ENCODE measurements at places on chromosomes 16 and 17.

- DNase-seq = no peak
Observed at GRCh38 chr16:13060932-13061331, 159.5 kb downstream of the SHISA9 start.

DNA sequence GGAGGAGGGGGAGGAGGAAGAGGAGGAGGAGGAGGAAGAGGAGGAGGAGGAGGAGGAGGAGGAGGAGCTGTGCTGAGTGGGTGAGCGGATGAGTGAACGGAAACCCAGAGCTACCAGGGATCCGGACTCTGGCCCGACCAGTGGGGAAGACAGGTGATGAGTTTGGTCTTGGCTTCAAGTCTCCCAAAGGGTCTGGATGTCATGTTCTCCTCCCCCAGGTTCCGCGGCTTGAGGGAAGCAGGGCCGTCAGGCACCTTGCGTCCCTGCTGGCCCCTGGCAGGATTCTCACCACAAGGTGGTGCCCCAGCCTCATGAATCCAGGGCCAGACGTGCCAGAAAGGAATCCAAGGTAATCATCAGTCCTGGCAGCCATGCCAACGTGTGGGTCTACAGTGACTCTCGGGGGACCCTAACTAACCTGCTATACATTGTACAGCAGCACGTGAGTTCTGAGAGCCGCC, 13.5 kb upstream of the ABAT start:
- DNase-seq = peak; percentile 46

DNA sequence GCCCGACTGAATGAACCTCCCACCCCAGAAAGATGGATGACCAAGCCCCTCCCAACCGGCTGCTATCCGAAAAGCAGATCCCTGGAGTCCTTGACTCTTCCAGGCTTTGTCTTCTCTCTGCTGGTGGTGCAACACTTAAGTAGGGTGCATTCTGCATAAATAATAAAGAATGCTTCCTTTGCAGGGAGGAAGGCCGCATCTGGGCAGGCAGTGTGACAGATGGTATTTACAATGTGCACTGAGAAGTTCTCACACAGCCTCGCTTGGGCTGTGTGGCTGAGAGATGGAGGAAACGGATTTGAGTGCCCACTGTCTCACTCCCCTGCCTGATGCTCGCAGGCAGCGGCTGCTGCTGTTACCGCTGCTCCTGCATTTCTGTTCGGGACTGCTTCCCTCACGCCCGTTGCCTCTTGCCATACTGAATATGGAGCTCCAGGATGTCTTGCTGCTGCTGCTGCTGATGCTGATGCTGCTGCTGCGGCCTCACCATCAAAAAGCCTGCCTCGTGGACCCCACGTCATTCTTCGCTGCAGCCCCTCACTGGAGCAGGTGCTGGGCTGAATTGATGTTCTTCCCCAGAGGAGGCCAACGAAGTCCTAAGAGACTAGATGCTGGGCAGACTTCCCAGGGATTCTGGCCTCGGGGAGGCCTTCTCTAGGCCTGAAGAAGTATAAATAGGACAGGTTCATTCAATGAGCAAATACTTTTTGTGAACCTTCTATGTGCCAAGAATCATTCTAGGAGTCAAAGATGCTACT, 7.1 kb upstream of the RHBDL3 start:
- no peak for DNase-seq

DNA sequence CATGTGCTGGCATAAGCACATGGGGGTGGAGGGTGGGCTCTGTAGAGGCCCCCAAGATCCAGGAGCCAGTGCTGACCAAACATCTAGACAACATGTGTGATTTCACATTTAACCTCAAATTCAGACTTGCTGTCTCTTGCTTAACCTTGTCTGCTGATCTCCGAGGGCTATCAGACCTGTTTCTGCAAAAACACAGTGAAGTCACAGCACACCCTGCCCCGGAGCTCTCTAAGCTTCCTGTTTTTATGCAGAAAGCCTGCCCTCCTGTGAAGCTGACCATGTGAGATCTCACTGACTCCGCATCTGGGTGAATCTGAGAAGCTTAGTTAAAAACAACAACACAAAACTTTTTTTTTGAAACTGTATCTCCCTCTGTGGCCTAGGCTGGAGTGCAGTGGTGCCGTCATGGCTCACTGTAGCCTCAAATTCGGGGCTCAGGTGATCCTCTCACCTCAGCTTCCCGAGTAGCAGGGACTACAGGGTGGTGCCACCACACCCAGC, 6.6 kb upstream of the DPEP2 start:
- no peak for DNase-seq

GRCh38 chr17:81110488-81111040, 54.7 kb upstream of the PVALEF start:
- DNase-seq = no peak

- no peak for DNase-seq
Observed at GRCh38 chr16:80459331-80459777, 81.4 kb upstream of the DYNLRB2 start.

- DNase-seq = no peak
Observed at GRCh38 chr17:75844530-75845057, 390 bp upstream of the UNC13D start.

- DNase-seq = no peak
Observed at GRCh38 chr16:24114876-24115275, 141.3 kb upstream of the CACNG3 start.

- no peak for DNase-seq
Observed at GRCh38 chr16:50632927-50633800, 47.9 kb downstream of the SNX20 start.

- DNase-seq = no peak
Observed at GRCh38 chr16:17463335-17463734, 7.4 kb downstream of the XYLT1 start.

- DNase-seq = no peak
Observed at GRCh38 chr16:30383521-30383920, 1.2 kb upstream of the SEPTIN1 start.

GRCh38 chr16:74832228-74832627, 57.6 kb upstream of the FA2H start:
- no peak for DNase-seq

DNA sequence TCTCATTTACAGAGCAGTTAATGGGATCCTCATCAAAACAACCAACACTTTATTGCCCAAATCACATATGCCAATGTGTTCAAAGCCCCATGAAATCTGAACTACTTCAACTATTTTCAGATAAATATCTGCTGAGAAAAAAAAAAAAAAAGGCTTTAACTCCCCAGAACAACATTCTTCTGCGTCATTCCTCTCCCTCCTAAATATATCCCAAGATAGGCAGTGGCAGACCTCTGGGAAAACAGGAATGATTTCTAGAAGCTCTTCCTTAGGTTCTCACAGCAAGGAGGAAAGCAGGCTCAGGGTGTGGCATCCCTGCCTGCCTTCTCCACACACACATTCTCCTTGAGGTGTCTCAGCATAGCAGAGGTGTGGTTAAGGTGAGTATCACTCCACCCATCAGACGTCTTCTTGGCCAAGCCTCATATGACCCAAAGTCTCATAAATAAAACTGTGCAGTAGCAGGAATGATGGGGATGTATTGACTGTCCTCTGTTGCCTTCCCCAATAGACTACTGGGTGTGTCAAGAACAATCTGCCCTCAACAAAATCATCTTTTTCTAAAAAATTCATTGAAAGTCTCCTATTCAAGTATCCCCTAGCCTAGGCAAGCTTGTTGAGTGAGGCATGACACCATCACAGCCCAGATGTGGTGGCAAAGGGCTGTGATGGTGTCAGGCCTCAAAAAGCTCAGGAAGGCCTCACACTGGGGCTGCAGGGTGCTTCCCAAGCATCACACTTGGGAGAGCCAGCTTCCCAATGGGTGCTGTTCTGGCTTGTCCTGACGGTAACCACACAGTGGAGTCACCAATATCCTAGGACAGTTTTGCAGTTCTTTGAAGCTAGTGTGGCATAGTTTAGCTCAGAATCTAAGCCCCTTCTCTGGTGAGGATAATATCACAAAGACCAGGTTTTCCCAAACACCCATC, 135.4 kb upstream of the SOX9 start:
- DNase-seq = no peak

GRCh38 chr16:73149334-73149733, 101.4 kb upstream of the ZFHX3 start:
- no peak for DNase-seq

DNA sequence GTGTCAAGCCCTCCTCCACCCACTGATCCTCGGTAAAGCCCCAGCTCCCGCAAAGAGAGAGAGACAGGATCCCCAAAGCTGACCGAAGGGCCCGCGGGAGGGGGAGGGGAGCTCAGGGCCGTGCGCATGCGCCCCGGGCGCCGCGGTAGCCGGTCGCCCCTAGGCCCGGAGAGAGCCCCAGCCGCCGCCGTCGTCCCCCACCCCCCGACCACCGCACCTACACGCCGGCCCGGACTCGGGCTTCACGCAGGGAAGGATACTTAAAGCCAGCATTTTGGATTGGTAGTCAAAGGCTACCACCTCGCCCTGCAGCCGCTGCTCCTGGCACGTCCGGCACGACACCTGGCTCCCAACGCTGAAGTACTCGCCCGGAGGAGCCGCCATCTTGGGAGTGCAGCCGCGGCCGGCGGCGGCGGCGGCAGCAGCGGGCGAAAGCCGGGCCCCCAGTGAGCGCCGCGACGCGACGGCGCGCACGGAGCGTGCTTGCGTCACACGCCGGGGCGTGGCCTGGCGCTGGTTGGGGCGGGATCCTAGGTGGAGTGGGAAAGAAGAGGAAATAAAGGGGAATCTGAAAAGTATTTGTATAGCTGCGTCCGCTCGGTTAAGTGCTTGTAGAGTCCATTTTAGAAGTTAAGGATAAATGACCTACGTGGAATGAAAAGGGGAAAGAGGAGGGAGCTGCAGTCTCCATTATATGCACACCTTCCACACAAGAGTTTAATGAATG, at the start of gene LSM12:
TSS of gene LSM12 (minus strand) at position 468 of the 727 bp plus-strand sequence. CDS start at position 384, 84 bp downstream.
- DNase-seq = peak; percentile 89

- DNase-seq = no peak
Observed at GRCh38 chr16:30121741-30122571, 1.1 kb downstream of the MAPK3 start.

DNA sequence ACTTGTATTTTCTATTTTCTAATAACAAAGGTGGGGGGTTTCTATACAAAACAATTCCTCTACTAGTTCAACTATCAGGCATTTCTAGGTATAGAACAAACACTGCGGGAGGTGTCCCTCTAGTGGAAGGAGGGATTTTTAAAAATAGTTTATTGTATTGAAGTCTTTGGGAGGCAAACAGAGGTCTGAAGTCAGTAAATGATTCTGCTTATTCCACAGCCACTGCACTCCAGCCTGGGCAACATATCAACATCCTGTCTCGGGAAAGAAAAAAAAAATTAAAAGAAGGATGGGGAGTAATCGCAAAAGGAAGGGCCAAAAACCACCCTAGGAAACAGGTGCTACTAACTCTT, 648 bp upstream of the ERCC4 start:
- no peak for DNase-seq

GRCh38 chr17:7311110-7311705, 3.8 kb downstream of the EIF5A start:
- DNase-seq = no peak

DNA sequence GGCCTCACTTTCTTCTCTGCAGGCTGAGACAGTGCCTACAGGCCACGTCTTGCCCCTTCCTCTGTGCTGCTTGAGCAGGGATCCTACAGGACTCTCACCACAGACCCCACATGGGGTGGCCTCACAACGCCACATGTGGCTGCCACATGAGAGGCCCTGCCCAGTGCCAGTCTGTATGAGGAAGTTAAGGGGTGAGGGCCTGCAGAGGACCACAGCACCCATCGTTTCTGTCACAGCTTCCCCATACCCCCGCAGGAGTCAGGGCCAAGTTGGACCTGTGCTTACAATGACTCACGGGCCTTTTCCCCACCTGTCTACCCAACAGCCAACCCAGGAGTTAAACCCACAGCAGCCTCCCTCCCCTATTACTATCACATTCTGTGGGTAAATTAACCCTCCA, 2.9 kb upstream of the GSDMB start:
- peak; percentile 27 for DNase-seq

- DNase-seq = no peak
Observed at GRCh38 chr16:90050969-90051368, 26.2 kb downstream of the PRDM7 start.

DNA sequence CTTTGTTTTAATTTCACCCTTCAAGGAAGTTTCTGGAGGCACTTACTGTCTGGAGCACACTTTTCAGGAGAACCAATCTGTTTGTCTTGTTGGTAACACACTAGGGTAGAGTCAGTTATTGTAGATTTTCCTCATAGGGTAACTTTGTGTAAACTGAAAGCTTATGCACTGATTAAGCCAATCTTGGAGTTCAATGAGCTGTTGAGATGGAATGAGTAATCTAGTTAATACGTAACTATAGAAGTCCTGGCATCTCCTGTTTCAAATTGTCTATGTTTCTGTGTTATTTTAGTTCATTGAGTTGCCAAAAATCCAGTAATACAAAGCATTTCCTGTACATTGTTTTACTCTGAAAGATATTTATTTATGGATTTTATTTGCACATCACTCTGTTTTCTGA, 111.6 kb upstream of the HAS3 start:
- DNase-seq = no peak

- no peak for DNase-seq
Observed at GRCh38 chr17:49523706-49524472, 28.8 kb downstream of the NGFR start.

GRCh38 chr17:32161029-32161428, 18.7 kb downstream of the RHOT1 start:
- no peak for DNase-seq

DNA sequence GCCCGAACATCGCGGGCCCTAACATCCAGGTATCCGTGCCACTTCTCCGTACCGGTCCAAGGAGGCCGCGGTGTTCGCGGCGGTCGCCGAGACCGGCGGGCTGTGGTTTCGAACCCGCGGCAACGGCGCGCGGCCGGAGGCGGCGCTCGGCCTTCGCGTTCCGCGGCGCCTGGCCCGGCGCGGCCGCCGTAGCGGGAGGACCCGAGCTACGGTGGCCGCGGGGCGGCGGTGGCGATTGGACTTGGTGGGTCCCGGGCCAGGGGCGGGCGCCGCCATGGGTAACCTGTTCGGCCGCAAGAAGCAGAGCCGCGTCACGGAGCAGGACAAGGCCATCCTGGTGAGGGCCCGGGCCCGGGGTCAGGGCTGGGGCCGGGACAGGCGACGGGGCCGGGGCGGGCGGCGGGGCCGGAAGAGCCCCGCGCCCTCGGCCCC, at the start of gene CHMP6:
TSS of gene CHMP6 (plus strand) at position 197 of the 432 bp plus-strand sequence. CDS start at position 275, 78 bp downstream.
- DNase-seq = peak; percentile 65

DNA sequence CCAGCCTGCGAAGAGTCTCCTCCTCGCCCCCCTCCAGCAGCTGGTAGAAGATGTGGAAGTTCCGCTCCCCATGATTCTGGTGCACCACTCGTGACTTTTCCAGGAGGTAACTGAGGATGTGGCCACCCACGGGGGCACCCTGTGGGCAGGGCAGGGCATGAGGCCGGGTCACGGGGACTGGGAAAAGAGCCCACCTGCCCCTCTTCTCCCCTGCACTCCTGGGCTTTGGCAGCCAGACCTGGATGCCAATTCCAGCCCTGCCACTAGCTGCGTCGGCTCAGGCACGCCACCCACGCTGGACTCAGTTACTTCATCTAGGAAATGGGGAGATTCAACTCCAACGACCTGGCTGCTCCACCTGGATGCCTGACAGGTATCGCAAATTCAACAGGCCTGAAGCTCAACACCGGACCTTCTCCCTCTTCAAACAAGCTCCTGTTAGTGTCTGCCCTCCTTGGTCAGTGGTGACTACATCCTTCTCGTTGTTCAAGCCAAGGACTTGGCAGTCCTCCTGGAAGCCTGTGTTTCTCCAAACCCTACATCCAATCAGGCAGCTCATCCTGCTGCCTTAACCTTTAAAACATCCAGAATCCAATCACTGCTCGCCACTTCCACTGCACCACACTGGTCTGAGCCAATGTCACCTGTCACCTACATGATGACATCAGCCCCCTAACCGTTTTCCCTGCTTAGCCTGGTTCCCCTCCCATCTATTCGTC, 11.6 kb downstream of the MYO1C start:
- DNase-seq = no peak

Measured in stimulated activated CD4-positive, alpha-beta T cell treated with anti-CD3 and anti-CD28 coated beads, Interleukin-1b, Interleukin-23, amount 100 ng/mL, for 48 hours (primary cell).